ENCODE measurements at places on chromosomes 6 and 20.
A peak's percentile ranks its signal among the peaks of the same experiment; 100 is the strongest.

DNA sequence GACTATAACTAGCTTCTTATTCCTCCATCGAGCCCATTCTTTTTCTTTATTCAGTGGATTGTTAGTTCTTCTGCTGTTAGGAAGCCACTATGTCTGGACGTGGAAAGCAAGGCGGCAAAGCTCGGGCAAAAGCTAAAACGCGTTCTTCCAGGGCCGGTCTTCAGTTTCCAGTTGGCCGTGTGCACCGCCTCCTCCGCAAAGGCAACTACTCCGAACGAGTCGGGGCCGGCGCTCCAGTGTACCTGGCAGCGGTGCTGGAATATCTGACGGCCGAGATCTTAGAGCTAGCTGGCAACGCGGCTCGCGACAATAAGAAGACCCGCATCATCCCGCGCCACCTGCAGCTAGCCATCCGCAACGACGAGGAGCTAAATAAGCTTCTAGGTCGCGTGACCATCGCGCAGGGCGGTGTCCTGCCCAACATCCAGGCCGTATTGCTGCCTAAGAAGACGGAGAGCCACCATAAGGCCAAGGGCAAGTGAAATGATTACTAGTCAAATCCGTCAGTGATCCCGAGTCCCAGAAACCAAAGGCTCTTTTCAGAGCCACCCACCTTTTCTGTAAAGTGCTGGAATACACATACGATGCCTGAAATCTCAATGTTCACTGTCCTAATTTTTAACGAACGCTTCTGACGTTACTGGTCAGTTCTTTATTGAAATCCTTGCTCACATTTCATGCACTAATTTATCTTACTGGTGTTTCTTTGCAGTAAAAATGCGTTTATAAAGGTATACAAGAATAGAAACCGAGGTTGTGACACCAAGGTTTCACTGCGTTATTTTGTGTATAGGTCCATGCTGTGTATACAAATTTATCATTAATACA is 129.9 kb downstream of the HFE start:
- peak; percentile 84 for DNase-seq

- no peak for DNase-seq
These were observed 323.3 kb downstream of the BMP2 start for GRCh38 chr20:7090811-7091210.

GRCh38 chr6:134123666-134124208 is 71.3 kb upstream of the SLC2A12 start:
- peak; percentile 30 for DNase-seq

DNA sequence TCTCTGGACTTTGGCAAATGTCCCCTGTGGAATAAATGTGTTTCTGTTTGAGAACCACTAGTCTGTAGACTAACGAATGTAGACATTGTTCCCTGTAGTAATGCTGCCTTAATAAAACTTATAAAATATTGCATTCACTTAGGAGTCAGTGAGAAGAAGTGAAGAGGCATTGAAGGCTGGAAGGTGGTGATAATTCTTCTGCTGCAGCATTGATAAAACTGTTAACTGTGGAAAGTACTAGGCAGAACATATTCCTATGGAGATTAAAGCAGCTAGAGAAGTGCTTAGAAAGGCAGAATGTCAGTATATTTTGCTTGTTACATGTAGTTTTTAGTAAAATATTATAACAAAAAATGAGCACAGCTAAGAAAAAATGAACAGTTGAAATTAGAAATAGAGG is 4.8 kb downstream of the PGK2 start:
- no peak for DNase-seq

GRCh38 chr6:33315793-33316602 is 1.5 kb downstream of the ZBTB22 start:
- no peak for DNase-seq

DNA sequence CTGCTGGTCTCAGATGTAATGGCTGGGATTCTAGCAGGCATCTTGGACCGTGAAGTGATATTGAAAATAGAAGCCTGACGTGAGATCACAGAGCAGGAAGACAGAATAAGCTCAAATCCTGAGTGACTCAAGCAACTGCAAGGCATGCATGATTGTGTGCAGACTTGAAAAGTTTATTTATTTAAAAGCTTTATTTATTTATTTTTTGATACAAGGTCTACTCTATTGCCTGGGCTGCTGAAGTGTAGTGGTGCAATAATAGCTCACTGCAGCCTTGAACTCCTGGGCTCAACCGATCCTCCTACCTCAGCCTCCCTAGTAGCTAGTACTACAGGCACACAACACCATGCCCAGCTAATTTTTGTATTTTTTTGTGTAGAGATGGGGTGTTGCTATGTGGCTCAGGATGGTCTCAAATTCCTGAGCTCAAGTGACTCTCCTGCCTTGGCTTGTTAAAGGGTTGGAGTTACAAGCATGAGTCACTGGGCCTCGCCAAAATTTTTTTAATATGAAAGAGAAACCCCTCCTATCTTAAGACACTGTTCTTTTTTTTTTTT is 40.1 kb upstream of the RNF144B start:
- no peak for DNase-seq

DNA sequence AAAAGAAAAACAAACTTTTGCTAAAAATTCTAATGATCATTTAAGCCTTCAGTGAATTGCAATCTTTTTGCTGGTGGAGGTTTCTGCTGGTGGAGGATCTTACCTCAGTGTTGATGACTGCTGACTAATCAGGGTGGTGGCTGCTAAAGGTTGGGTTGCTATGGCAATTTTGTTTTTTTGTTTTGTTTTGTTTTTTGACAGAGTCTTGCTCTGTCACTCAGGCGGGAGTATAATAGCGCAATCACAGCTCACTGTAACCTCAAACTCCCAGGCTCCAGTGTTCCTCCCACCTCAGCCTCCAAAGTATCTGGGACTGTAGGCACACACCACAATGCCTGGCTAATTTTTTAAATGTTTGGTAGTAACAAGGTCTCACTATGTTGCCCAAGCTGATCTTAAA is 94.7 kb downstream of the ANKRD6 start:
- no peak for DNase-seq

DNA sequence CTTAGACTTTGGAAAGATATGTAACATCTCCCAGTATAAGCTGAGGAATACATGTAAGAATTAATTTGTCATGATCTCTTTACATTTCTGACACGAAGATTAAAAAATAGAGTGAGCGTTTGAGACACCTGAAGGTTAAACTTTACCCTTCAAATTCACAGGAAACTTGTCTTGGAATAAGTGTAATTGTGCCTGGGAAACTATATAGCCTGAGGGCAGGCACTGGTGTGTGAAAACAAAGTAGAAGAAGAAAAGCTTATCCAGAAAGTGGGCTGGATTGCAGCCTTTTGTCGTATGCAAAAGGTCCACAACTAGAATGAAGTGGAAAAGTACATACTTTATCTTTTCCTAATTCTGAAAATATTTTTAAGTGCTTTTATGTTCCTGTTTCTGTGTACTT is 275.7 kb upstream of the TCF21 start:
- no peak for DNase-seq

- DNase-seq = no peak
These were observed 82.7 kb upstream of the EPB41L1 start for GRCh38 chr20:36071848-36072247.

DNA sequence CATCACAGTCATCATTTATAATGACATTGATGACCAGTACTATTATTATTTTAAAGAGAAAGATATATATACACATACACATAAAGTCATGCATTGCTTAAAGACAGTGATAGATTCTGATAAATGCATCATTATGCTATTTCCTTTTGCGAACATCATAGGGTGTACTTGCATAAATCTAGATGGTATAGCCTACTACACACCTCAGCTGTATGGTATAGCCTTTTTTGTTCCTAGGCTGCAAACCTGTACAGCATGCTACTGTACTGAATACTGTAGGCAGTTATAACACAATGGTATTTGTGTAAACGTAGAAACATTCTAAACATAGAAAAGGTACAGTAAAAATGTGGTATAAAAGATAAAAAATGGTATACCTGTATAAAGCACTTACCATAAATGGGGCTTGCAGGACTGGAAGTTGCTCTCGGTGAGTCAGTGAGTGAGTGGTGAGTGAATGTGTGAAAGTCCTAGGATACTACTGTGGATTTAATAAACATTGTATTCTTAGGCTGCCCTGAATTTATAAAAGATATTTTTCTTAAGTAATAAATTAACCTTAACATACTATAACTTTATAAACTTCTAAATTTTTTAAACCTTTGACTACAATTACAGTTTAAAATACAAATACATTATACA is 23.9 kb downstream of the QKI start:
- DNase-seq = no peak

GRCh38 chr6:74197310-74197709 is 501.3 kb downstream of the CD109 start:
- no peak for DNase-seq

GRCh38 chr20:18176318-18176785 is 38.7 kb downstream of the KAT14 start:
- DNase-seq = no peak

GRCh38 chr6:156273065-156273711 is 504.0 kb upstream of the ARID1B start:
- no peak for DNase-seq

Measured in NCI-H2081 (cell line).